Body of pancreas (tissue), 4 donors: ENCODE measurements at places on chromosomes 4 and X. TPM values are rescaled to one million over a fixed set of nuclear protein-coding genes. Genes with fewer than 3 reads are reported as not detected.

The SH3D19 gene
- total RNA-seq, result 38.1 TPM

The CDS1 gene
- total RNA-seq, result 5.2 TPM

GRCh38 chr4:76623217-76624045 is 188.4 kb downstream of the SHROOM3 start:
- no peak for DNase-seq

DNA sequence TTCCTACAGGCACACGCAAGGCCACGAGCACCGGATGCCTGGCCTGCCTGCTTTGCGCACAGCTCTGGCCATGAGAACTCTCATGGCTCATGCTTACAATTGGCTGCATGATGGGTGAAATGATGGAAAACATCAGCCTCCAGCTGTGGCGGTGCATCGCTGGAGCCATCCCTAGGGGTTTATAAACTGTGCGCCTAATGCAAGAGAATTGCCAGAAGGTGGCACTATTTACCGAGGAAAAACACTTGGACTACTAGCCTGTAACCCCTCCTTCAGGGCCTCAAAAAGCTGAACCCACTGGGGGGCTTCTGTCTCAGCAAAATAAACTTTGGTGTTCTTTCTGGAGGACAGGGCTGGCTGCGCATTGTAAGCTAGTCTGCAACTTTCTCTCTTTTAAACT is 51.9 kb downstream of the PHKA2 start:
- peak; percentile 2 for DNase-seq

GRCh38 chr4:73433140-73433539 is 2.9 kb upstream of the AFP start:
- DNase-seq, result no peak

GRCh38 chrX:44012484-44013096 is 39.4 kb upstream of the NDP start:
- DNase-seq, result peak; percentile 20

The SMR3B gene
- total RNA-seq, result not detected

GRCh38 chr4:168218645-168219044 is 99.9 kb downstream of the DDX60 start:
- DNase-seq, result no peak

DNA sequence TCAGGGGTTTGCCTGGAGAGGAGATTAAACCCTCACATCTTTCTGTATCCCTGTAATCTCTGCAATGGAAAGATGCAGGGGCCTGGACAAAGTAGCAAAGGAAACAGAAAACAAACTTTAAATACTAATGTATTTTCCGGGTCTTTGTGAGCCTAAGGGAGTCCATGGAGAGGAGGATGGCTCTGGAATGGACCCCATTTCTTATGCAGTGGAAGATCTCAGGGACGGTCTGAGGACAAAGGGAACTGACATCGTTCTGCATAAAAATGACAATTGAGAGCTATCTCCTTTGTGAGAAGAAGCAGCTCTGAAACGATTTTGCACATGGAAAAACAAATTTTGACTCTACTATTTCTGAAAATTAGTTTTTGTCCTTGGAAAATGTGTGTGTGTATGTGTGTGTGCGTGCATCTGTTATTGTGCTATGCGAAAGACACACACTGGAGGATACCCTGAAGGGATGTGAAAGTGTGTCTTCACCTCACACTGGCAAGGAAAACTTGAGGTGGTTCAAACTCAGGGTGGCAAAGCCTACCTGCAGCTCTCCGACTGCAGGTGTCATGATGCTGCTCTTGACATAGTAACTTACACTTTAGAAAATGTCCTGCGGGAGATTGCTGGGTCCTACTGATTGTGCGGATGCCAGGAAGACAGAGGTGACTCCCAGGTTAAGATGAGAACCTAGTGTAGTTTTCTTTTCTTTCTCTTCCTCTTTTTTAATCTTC is 126.4 kb upstream of the JADE1 start:
- no peak for DNase-seq

DNA sequence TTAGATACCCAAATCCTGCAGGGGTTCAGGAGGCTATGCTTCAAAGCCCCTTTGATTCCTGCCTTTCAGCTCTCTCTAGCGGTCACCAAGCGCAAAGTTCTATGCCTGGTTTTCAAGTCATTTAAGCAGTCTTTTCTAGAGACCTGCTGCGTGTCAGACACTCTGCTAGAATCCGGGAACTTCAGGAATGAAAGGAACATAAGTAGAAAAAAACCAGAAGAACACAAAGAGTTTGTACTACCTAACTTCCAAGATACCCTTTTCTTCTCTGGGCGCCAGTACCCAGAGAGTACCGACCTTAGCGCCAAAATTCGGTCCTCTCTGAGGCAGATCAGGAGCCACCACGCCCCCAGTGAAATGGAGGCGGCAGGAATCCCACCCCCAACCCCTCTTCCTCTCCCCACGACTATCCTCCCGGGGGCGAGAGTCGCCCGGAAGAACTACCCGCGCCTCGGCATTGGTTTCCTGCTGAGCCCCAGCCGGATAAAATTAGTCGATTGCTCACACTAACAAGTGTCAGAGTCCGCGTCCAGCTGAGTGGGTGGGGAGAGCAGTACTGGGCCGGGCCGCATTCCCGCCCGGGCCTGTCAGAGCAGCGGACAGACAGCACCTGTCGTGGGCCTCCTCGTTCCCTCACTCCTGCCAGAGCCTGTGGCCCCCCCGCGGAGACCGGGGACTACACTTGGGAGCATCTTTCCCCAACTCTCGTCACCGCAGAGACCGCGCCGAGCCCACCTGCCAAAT is 78.8 kb downstream of the RLIM start:
- peak; percentile 70 for DNase-seq
